Occipital lobe (tissue), 3 donors: ENCODE measurements at places on chromosomes 3 and 15. TPM values are rescaled to one million over a fixed set of nuclear protein-coding genes. Genes with fewer than 3 reads are reported as not detected.

DNA sequence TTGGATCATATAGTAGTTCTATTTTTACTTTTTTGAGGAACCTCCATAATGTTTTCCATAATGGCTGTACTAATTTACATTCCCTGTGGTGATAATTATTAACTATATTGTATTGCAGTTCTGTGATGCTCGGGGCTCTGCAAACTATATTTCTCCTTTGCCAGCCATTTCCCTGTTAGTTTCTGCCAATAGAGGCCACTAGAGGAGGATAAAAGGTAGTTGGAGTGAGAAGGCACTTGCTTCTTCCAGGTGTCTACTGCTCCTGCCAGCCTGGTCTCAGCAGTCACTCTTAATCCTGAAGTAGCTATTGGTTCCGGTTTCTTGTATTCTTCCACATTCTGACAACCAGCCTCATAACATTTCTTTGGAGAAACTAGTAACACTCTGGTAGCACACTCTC, 233.9 kb upstream of the GBE1 start:
- DNase-seq: no peak

- DNase-seq: no peak
Observed at GRCh38 chr3:172622916-172623700, 87.8 kb downstream of the NCEH1 start.

DNA sequence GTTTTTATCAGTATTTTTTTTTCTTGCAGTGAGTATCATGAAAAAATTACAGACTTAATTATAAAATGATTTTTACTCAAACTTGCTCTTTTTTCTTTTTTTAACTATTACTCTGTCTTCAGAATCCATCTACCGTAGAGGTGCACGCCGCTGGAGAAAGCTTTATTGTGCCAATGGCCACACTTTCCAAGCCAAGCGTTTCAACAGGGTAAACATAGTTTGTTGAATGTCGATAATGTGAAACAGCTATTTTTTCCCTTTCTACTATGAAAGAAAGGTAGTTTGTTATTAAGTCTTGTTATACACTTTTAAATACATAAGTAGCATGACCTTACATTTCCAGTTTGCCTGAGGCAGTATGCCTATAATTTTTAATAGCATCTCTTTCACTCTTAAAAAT, 45.6 kb downstream of the PRKCI start:
- DNase-seq: no peak

DNA sequence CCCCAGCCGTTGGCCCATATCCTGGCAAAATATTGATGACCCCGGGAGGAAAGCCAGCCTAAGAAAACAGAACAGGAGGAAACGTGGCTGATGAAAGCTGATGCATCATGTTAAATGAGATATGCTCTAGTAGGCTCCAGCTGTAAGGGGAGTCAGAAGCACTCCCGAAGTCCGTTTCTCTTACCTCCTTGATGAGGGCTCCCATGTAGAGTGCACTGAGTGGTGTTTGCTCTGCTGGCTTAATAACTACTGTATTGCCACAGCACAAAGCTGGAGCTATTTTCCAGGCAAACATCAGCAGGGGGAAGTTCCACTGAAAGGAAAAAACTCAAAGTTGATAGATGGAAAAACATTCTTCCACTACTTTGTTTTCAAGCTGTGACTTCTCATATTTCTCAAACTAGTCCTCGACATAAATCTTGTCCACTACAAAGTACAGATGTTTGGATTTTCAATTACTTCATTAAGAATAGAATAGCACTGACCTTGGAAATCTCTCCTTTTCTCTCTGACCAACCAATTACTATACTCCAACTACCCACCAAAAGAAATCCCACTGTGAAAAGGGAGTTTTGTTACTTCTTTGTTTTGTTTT, 72.7 kb downstream of the ALDH1A2 start:
- DNase-seq: no peak

The TTLL13 gene
- 0.31 TPM for total RNA-seq

The POLR2H gene
- total RNA-seq: 27.6 TPM

DNA sequence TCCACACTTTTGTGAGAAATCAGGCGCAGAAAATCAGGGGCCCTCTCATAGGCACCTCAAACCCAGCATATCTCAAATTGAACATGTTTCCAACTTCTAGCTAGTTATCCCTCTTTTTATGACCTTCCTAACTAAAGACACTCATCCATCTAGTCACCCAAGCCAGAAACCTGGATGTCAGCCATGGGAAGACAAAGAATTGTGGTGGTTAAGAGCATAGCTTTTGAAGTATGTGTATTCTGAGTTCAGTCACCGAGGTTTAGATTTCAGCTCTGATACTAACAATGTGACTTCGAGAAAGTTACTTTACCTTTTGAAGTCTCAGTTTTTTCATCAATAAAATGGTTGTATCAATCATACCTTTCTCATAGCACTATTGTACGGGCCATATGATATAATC, 495.5 kb downstream of the NLGN1 start:
- no peak for DNase-seq

DNA sequence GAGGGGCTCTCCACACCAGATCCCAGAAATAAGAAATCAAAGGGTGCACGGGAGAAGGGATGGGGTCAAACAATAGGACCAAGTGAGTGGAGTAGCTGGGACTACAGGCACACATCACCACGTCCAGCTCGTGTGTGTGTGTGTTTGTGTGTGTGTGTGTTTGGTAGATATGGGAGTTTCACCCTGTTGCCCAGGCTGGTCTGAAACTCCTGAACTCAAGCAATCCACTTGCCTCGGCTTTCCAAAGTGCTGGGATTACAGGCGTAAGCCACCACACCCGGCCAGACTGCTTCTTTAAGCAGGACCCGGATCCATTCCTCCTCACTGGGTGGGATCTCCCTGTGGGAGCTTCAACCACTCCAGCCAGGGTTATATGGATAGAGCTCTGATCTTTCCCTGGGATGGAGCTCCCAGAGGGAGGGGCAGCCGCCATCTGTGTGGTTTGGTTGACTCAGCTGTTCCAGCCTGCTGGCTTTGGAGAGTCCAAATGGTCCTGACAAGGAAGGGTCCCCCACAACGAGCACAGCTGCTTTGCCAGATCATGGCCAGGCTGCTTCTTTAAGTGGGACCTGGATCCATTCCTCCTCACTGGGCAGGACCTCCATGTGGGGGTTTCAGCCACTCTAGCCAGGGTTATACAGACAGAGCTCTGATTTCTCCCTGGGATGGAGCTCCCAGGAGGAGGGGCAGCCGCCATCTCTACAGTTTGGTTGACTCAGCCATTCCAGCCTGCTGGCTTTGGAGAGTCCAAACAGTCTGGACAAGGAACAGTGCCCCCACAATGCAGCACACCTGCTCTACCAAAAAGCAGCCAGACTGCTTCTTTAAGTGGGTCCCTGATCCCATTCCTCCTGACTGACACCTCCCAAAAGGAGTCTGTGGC, 9.1 kb upstream of the AVEN start:
- no peak for DNase-seq

The LMAN1L gene
- not detected for total RNA-seq

The ACTRT3 gene
- 3.3 TPM for total RNA-seq

GRCh38 chr3:127092776-127093175, 100.2 kb upstream of the PRR23E start:
- no peak for DNase-seq

The ALDH1L1 gene
- total RNA-seq: 2.7 TPM

The AMIGO3 gene
- total RNA-seq: 0.78 TPM

- no peak for DNase-seq
Observed at GRCh38 chr3:194320744-194321243, 30.3 kb downstream of the CPN2 start.

The CIP2A gene
- 23.7 TPM for total RNA-seq

- DNase-seq: no peak
Observed at GRCh38 chr3:150898046-150898754, 7.0 kb downstream of the MINDY4B start.
